ENCODE measurements at places on chromosomes 6 and 20.

DNA sequence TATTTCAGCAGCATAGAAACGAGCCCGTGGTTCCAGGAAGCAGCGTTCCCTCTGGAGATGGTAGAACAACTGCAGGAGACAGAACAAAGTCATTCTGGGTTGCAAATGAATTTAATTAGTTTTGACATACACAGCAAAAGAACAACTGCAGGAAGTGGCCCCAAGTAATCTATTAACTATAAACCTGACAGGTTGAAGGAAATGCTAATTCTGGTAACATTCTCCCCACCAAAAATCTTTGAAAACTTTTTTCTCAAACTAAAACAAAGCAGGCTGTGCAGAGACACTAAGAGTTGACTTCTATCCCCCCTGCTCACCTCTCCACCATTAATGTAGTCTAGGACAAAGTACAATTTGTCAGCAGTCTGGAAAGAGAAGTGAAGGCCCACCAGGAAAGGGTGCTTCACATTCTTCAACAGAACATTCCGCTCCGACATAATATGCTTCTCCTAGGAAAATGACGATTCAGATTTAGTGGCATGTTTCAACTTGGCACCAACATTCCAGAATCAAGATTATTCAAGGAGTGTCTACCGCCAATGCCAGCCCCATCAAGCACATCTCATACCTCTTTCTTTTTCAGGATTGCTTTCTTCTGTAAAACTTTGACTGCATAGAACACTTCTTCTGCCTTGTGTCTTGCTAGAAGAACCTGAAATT lies 120.4 kb upstream of the SLC2A12 start:
- DNase-seq = no peak

- no peak for DNase-seq
Measured at GRCh38 chr6:122984393-122984792, 11.6 kb upstream of the CLVS2 start.

DNA sequence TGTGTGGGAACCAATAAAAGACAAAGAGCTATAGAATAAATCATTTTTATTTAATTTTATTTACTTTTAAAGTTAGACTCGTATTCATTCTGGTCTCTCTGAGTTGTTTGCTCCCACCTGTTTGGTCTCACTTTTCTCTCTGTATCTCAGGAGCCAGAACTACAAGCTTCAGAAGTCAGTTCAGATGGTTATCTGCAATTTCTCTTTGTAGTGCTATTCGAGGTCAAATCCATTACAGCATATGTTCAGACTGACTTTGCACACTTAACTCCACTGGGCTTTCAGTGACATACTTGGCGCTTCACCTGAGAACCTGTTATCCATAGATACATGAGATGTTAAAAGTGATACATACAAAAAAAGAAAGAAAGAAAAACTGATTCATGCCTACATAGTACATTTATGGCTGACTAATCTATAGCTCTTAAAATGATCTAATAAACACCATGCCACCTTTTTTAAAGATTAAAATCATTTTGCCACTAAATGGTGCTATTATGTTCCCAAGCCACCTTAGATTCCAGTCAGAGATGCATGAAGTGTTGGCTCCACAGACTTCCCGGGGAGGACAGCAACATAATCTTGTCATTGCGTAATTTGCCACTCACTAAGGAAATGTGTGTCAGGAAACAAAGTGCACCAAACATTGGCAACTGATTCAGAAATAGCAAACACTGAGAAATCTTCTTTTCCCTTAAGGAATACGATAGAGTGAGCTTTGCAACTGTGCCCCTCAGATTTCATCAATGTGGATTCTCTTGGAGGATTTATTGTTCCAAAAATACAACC lies 396.7 kb downstream of the HACE1 start:
- DNase-seq = no peak

DNA sequence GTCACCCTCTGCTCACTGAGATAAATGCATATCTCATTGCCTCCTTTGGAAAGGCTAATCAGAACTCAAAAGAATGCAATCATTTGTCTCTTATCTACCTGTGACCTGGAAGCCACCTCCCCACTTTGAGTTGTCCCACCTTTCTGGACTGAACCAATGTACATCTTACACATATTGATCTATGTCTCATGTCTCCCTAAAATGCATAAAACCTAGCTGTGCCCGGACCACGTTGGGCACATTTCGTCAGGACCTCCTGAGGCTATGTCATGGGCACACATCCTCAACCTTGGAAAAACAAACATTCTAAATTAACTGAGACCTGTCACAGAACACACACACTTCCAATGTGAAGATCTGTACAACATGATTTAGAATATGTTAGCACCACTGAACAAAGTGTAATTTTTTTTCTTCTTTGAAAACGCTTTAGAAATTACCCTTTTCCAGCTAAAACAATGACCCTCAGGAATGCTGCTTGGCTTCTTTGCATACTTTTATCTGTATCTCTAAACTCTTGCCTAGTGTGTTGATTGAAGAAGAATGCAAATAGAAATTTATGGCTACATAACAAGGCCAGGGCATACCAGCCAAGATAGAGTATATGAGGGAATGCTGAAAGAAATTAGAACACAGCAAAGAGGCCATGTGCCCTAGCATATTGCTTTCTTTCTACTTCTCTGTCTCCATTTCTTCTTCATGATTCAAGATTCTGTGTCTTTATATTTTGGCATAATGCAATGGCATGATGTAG lies 84.6 kb upstream of the DST start:
- no peak for DNase-seq

DNA sequence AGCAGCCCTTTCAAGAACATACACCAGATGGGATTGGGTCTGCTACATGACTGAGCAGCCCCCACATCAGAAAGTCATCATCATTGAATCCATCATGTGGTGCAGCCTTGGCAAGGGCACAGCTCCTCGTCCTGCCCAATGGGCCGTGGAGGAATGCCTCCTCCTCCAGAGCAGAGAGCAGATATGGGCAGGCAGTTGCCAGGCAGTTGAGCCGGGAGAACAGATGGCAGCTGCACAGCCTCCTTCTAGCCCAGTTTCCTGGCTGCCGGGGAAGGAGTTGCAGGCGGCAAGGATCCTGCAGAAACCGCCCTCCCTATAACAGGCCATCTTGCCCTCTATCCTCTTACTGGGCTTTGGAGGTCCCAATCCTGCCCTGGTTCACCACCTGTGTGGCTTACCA lies 11.9 kb upstream of the ZFAND3 start:
- no peak for DNase-seq

GRCh38 chr20:22214296-22214695 lies 370.1 kb downstream of the FOXA2 start:
- no peak for DNase-seq

DNA sequence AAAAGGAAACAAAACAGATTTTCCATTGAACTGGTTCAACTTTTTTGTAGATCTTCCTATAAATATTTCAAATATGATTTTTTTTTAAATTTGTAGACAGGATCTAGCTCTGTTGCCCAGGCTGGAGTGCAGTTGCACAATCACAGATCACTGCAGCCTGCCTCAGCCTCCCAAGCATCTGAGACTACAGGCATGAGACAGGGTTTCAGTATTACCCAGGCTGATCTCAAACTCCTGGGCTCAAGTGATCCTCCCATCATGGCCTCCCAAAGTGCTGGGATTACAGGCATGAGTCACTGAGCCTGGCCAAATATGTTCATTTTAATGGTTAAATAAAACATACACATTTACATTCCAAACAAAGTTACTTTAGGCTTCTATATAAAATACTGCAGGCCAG lies 33.6 kb downstream of the SAMHD1 start:
- no peak for DNase-seq

- DNase-seq = no peak
Measured at GRCh38 chr6:19753826-19754225, 83.3 kb upstream of the ID4 start.

DNA sequence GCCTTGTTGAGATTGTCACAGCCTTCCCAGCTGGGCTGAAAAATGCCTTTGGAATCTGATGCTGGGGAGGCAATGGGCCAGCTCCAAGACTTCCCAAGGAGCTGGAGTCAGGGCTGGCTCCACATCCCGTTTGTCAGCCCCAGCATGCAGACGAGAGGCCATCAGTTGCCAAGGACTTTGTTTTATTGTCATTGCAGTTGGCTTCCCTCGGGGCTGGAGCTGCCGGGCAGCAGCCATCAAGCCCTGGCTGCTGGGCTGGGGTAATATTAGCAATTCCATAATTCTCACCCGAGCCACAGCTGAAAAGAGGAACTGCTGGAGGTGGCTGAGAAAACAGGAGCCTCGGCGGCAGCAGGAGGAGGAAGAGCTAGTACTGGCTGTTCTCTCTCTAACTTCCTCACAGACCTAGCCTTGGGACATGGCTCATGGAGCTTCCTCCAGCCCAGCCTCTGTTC lies 182.5 kb downstream of the CDC5L start:
- no peak for DNase-seq

- no peak for DNase-seq
Measured at GRCh38 chr20:45958593-45958992, 13.4 kb downstream of the ZNF335 start.

GRCh38 chr6:118844915-118845314 lies 49.0 kb upstream of the ASF1A start:
- DNase-seq = no peak

GRCh38 chr6:166308033-166308768 lies at the start of gene PRR18:
Gene PRR18, minus strand, starts transcription at chr6:166308392. Its CDS starts 250 bp downstream, at chr6:166308142.
- DNase-seq = no peak

- DNase-seq = no peak
Measured at GRCh38 chr20:51184289-51184688, 161.4 kb upstream of the KCNG1 start.

GRCh38 chr6:145587334-145587733 lies 148.0 kb downstream of the EPM2A start:
- no peak for DNase-seq

GRCh38 chr6:11771473-11772048 lies 7.0 kb downstream of the ADTRP start:
- DNase-seq = no peak

- DNase-seq = no peak
Measured at GRCh38 chr6:13445744-13446115, 41.7 kb downstream of the GFOD1 start.

DNA sequence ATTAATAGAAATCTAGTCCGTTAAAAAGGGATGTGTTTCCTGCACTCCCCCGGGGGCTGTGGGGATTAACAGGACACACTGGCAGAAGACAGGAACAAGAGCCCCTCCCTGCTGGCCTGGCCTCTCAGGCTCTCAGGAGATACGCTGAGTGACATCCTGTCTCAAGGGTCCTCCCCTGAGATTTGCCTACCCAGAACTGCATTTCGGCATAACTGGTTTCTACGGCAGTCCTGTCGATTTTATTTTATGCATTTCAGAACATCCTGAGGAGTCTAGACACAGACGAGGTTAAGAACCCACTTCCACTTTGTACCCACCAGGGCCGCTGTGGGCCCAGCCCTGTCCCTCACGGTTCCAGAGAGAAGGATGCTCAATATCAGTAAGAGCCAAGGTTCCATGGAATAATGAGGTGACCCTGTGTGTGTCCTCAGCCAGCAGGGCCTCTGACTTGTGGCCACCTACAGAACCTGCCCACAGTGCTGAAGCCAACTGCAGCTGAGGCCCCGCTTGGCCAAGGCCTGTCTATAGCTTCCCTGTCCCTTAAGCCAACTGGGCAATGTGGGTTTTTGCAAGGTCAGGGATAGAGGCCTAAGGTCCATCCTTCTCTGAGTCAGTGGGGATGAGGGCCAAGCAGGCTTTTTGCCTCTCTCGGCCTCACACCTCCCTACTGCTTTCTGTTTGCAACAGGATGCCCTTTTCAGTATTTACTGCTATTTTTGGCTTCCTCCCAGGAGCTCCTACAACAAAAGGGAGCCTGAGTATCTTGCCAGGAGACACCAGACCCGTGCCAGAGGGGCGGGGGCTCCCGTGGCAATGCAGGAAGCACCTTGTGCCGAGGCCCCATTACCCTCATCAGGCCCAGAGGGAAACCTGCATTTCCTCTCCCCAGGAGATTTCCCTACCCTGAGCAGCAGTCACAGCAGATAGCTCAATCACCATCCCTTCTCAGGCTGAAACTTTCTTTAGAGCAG lies 14.7 kb downstream of the UQCC2 start:
- DNase-seq = no peak

- no peak for DNase-seq
Measured at GRCh38 chr20:40692240-40693011, 3.4 kb upstream of the MAFB start.

DNA sequence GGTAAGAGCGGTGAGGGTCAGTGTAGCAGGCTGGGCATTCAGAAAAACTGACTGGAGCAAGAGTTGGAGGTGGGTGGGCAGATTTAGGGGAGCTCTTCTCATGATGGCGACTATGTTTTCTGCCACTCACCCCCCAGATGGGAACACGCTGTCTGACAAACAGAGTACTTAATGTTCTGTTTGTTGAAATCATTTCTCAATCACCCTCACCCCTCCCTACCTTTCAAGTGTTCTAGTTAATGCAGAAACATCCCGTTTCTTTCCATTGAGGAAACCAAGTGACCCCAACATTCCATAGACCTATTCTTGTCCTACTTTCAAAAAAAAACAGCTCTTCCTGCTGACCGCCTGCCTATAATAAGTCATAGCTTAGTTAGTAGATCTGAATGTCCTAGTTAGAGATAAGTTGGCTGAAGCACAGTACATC lies 132.5 kb upstream of the NEDD9 start:
- DNase-seq = no peak

- no peak for DNase-seq
Measured at GRCh38 chr6:133951227-133951626, 1.8 kb upstream of the TBPL1 start.

DNA sequence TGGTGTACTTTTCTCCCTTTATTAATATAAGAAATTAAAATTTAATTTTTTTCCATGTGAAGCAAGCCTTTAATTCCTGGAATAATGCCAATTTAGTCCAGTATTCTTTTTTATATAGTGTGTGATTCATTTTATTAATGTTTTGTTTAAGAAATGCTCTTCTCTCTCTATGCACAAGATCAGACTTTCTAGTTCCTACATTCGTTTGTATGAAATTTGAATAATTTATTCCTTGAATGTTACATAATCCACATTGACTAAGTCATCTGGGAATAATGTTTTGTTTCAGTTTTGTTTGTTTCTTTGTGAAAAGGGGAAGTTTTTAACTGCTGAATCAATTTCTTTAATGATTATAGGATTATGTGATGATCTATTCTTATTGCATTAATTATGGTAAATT lies 181.4 kb upstream of the ID4 start:
- no peak for DNase-seq

- no peak for DNase-seq
Measured at GRCh38 chr20:2693286-2694007, 867 bp downstream of the EBF4 start.

DNA sequence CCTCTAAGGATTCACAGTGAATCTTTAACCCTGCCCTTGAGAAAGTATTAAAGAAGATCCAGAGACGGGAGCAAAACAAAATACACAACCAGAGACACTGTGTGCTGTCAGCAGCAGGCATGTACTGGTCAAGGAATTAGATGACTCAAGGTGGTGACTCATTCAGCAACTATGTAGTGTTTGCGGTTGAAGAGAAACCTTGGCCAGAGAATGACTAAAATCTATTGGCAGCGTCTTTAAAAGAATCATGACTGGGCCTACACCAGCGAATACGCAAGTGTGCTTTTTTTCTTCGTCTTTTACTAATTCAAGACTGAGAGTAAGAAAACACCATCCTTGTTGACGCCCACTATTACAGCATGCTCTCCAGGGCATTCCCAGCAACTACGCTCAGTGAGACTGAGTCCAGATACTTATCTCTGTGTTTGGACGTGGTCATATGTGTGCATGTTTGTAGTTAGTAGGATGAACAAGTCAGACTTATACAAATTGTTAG lies 72.4 kb upstream of the BACH2 start:
- peak; percentile 13 for DNase-seq

Measured in esophagus squamous epithelium (tissue), 5 donors.